ENCODE measurements at places on chromosomes 7 and 10.
A peak's percentile ranks its signal among the peaks of the same experiment; 100 is the strongest.

- no peak for DNase-seq
Measured at GRCh38 chr7:30171766-30172447, 37.1 kb downstream of the MTURN start.

GRCh38 chr10:65571011-65571570 lies 1354.7 kb upstream of the LRRTM3 start:
- DNase-seq = no peak

DNA sequence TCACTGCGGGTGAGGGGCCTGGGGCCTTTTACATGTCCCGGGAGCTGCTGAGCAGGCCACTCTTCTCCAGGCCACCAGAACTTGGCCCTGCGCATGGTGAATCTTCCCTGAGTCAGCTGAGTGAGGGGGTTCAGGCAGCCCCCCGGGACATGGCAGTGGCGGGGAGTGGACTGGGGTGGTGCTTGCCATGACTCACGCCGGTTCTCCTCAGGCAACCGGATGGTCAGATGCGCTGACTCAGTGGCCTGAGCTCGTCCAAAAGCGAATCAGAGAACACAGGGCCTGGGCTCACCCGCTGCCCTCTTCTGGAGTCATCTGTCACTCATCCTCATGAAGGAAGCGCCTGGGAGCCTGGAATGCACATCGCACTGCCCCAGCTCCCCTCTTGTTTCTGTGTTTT lies 33.5 kb downstream of the HTRA1 start:
- DNase-seq = no peak

DNA sequence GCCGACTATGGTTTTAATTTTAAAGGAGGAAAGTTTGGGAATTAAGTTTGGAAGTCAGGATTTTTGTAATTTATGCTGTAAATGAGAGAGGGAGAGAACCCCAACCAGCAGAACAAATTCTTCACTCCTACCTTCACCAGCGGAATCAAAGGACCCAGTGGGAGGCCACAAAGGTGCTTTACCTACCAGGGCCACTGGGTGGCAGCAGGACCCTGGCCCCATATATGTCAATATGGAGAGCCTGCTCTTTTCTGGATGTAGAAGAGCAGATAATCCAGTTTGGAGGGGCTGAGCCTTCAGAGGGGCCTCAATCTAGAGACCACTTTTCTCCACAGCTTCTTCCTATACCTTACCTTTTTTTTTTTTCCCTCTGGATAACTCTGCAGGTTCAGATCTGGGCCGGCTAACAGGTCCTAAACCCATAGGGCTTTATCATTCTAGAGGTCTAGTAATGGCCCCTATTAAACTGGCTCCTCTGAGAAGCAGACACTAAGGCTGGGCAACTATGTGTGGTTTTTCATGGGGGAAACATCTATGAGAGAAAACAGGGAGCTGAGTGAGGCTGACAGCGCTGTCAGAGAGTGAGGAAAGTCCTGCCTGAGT lies 8.5 kb upstream of the SCD start:
- DNase-seq = peak; percentile 15

DNA sequence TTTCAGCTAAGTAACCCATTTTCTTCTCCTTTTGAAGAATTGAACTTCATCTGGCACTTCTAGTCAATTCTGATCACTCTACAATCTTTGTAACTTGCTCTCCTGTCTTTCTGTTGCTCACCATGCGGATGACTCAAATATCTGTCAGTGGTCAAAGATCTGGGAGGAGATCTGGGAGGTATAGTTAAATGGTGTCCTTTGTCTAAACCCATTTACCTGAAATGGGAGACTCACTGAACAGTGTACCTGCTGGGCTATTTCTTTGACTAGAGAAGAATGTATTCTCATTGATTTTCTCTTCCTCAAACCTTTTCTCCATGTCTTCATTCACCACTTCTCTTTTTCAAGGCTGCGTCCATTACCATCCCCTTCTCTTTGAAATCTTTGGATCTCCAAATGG lies 42.0 kb upstream of the PCLO start:
- no peak for DNase-seq

GRCh38 chr7:112060625-112061024 lies 145.6 kb downstream of the DOCK4 start:
- DNase-seq = no peak

DNA sequence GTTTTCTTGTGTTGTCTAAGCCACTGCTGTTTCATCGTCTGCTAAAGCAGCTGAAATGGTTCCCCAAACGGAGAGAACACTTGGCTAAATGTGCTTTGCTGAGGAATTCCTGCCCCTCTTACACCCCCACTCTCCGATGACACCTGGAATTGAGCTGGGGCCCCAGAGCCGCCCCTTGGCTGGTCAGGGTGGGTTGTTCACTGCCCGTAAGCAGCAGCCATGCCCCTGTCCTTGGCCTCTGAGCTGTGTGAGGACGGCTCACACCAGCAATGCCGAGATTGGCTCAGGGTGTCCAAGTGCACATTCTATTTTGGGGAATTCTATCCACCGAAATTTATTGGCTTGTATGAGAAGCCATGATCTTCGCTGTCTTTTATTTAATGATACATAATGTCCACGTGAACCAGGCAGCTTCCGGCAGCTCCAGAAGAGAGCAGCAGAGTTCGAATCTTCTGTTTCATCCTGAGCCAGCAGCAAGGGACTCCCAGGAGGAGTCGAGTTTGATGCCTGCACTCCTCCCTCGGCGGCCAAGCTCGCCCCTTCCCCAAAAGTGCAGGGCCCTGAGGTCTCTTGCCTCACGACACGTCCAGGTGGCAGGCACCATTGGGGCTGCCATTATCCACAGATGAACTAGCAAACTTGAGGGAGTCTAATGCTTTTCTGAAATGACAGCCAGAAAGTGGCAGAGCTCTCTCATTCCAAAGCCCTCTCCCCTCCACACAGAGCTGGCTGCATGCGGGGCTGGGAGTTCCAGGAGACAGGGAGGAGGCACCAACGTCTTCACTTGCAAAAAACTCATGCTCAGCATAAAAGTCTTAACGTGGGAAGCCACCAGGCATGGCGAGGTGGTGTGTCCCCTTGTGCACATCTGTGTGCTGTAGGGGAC lies 114.0 kb downstream of the WDR37 start:
- DNase-seq = no peak

GRCh38 chr10:26502986-26503385 lies 64.8 kb downstream of the APBB1IP start:
- DNase-seq = no peak

- no peak for DNase-seq
Measured at GRCh38 chr7:75565132-75565837, 73.2 kb downstream of the SPDYE5 start.

DNA sequence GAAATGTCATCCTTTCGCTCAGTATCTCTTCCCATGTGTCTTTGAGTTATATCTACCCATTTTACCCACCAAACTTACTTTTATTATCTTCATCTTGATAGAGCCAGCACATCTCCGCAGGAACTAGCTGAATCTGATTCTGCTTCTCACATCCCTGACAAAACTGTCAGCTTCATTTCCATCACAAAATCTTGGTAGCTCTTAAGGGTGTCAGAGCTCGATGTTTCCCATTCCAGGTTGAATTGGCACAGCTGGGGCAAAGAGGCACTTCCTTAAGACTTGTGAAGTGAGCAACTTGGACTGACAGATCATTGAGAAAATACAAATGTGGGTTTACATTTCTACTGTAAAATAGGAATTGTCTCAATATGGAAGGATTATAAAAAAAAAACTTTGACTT lies 434.5 kb downstream of the SUGCT start:
- no peak for DNase-seq

GRCh38 chr7:134629445-134629844 lies 17.2 kb upstream of the BPGM start:
- DNase-seq = no peak

DNA sequence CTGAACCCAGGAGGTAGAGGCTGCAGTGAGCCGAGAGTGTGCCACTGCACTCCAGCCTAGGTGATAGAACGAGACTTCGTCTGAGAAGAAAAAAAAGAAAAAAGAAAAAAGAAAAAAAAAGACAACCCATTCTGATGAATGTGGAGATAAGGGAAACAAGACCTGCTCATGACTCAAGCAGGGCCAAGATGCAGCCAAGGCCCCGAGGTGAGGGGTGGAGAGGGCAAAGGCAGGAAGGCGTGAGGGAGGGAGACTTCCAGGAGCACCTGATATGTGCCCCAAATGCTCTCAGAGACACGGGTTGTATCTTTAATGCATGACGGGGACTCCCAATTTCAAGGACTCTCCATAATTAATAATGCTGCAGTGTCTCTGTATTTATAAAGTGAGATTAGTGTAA lies 134.6 kb downstream of the PIP4K2A start:
- no peak for DNase-seq

DNA sequence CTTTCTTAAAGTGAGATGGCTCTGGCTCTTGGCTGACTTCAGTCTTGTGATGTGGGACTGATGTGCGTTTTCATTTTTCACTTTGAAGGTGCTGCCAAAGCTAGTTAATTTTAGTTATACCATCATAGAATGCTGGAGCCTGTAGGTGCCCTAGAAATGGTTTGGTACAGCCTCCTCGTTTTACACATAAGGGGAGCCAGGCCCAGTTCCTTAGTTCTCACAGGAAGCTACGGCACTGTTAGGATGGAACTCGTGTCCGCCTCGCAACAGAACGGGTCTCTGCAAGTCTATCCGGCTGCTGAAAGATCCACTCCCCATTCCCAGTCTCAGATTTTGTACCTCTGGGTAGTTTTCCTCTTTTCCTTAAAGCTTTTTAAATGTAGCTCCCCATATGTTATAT lies 173.2 kb upstream of the PRPS1L1 start:
- no peak for DNase-seq

GRCh38 chr10:44799966-44800365 lies 111.2 kb upstream of the TMEM72 start:
- DNase-seq = no peak

GRCh38 chr7:23334482-23335056 lies 35.4 kb downstream of the MALSU1 start:
- no peak for DNase-seq

DNA sequence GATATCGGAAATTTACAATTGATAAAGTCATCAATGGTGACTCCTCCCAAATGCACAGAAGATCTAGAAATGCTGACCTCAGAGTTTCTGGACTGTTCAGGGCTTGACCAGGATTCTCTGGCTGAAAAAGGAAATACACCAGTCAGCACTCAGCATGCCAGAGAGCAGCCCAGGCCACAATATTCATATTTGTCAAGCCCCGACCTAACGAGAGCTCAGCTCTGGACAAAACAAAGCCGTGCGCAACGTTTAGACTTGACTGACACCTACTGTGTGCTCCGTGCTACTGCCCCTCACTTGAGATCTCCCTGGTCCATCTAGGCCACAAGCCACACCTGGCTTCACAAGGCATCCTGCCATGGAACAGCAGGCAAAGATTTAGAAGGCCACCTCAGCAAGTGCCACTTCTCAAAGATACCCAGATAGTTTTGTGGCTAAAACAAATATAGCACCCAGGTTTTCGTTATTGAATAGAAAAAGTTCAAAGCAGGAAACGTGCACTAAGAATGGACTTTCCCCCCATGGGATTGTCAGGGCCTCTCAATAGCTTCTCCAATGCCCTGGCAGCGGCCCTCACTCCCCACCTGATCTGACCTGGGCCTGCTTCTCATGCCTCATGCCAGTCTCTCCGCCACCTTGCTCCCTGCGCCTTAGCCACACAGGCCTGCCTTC lies 218.3 kb downstream of the FAM107B start:
- DNase-seq = no peak

GRCh38 chr10:120883071-120883470 lies 31.9 kb downstream of the WDR11 start:
- DNase-seq = no peak

- DNase-seq = no peak
Measured at GRCh38 chr10:108303149-108303548, 1138.6 kb upstream of the SORCS1 start.

- DNase-seq = no peak
Measured at GRCh38 chr7:148182264-148182663, 408.3 kb upstream of the C7orf33 start.

- DNase-seq = no peak
Measured at GRCh38 chr7:47380325-47381133, 201.4 kb downstream of the TNS3 start.

GRCh38 chr10:133336118-133336576 lies 549 bp downstream of the CALY start:
- DNase-seq = no peak

- no peak for DNase-seq
Measured at GRCh38 chr10:50021646-50022045, 33.4 kb downstream of the AGAP6 start.

DNA sequence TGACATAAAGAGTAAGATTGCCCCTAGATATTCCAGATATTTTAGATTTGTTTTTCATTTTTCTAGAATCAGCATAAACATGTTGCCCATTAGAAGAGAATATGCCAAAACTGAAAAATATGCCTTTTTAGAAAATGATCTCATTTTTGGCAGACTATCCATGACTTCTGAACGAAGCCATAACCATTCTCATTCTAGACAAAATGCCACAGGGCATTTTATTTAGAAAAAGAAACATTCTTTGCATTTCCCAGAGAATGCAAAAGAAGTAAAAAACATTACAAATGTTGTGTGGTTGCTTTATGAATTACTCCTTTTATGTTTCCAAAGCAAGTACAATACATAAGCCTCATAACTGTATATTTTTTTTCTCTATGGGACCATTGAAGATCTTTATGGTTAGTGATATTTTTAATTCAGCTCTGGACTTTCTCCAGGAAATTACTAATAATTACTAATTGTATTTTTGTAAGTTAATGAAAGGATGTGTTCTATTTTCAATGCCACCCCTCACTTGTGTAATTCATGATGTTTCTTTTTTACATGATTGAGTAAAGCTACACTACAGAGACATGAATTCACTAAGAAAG lies 109.6 kb upstream of the SEM1 start:
- no peak for DNase-seq

GRCh38 chr7:16419859-16420258 lies 1.5 kb downstream of the CRPPA start:
- DNase-seq = no peak

DNA sequence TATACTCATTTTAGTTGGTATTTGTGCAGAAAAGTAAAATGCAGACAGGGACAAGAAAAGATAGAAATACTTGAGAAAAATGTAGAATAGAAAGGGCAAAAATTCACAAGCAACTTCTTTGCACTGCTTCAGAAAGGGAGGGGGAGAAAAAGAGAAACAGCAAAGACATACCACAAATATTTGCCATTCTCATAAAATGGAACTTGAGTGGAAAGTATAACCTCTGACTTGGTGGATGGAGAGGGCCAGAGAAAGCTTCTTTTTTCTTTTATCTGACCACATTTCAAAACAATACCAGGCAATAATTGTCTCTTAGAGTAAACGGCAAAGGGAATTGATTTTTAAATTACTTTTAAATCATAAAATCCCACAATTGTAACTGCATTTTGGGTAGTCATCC lies 35.8 kb upstream of the TRUB1 start:
- DNase-seq = no peak

- no peak for DNase-seq
Measured at GRCh38 chr10:86402283-86402941, 35.8 kb upstream of the GRID1 start.

All from NCI-H2227 treated with DMSO at 0.1 percent for 48 hours (cell line).